Spinal cord (tissue), 10 donors: ENCODE measurements at places on chromosomes 11 and 22. TPM values are rescaled to one million over a fixed set of nuclear protein-coding genes. Genes with fewer than 3 reads are reported as not detected.

SCARF2 gene
- 5.7 TPM for total RNA-seq

CASP5 gene
- 0.50 TPM for total RNA-seq

SSTR3 gene
- 2.0 TPM for total RNA-seq

DKK3 gene
- total RNA-seq = 202 TPM

OR51E2 gene
- 0.40 TPM for total RNA-seq

DNA sequence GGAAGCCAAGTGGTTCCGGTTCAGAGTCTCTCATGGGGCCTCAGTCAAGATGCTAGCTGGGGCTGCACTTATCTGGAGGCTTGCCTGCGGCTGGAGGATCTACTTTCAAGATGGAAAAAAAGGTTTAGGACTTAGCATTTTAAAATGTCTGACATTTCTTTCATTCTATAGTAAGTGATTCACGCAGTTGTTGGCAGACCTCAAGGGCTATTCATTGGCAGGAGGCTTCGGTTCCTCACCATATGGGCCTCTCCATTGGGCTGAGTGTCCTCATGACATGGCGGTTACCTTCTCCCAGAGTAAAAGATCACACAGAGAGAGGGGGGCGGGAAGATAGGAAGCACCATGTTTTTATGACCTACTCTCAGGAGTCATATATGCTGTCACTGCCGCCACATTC, 298.0 kb upstream of the PLET1 start:
- no peak for DNase-seq

- DNase-seq = peak; percentile 54
Observed at GRCh38 chr11:126284829-126285228, 1.9 kb downstream of the TIRAP start.

DNA sequence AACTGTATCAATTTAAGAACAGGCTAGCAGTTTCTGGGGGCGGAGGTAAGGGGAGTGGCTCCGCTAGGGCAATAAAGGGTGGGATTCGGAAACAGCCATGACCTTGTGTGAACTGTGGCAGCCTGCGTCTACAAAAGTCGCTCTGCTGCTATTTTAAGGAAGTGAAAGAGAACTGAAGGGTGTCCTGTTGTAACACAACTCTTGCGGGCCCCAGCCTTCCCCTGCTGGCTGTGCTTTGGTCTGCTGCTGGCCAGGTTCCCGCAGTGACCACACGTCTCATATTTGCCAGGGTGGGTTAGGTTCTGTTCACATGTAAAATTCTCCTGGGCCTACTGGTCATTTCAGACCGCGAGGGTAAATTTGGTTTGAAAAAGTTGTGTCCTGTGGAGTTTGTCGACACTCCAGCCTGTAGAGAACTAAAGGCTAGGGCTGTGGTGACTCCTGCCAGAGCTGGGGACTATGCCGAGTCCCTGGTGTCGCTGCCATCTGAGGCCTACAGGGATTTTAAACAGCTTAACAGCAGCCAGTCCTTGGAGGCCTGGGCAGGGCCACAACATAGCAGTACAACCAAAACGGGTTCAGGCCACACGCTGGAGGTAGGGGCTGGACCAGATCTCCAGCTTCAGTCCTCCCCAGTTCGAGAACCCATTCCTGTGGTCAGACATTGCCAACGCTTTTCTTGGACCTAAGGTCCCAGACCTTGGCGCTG, 1.1 kb upstream of the PPFIBP2 start:
- DNase-seq = no peak

- DNase-seq = peak; percentile 13
Observed at GRCh38 chr11:111766834-111767142, 599 bp upstream of the PPP2R1B start.

DNA sequence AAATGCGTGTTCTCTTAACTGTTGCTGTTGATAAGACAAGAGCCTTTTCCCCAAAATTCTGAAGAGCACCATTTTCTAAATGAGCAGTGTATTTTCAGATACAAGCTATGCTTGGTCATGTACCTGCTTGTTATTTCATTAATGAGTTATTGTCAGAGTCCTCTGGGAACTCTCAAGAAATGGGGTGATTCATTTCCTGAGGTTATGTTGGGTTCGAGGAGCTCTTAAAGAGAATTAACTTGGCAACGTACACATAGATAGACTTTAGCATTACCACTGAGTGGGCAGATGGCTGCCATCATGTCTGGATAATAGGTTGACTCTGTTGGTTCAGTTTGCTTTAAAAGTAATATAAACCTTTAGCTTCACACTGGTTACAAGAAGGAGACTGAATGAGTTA, 87.9 kb upstream of the SORL1-AS1 start:
- no peak for DNase-seq

DNA sequence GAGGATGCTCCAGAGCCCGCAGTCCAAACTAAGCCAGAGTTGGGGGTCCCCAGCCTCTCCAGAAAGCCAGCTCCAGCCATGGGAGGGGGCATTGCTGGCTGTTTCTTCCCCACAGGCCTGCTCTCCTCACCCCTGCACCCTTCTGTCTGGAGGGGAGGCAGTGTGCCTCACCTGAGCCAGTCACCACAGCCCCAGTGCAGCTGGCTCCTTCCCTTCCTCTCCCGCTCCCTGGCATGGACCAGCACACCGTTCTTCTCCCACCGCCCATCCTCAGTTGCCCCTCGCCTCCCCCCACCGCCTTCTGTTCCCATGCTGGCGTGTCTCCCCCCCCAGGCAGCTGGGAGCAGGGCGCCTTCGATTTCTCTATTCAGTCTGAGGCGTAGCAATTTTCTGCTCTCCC, 110.5 kb upstream of the THY1 start:
- no peak for DNase-seq

GRCh38 chr22:19775496-19776325, 15.1 kb downstream of the TBX1 start:
- no peak for DNase-seq

DNA sequence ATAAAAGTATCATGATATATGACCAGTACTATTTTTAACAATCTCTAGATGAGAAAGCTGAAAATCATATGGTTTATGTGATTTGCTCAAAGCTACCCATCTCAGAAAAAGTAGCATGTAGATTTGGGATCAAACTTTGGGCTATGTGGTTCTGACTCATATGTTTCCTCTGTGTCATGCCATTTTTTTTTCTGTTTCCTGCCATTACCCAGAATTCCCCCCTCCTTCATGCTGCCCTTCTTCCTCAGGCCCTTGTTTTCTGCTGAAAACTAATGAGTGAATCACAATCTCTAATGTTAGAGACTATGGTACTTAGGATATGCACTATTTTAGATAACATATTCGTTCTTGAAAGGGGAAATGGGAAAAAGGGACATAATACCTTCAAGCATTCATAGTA, 80.7 kb downstream of the JRKL start:
- DNase-seq = no peak
